ENCODE measurements at places on chromosomes 1 and 21. TPM values are rescaled to one million over a fixed set of nuclear protein-coding genes. Genes with fewer than 3 reads are reported as not detected.

OPRD1 gene
- total RNA-seq: not detected

CA14 gene
- total RNA-seq: not detected

AMPD1 gene
- not detected for total RNA-seq

GPA33 gene
- total RNA-seq: not detected

TIAM1 gene
- 20.1 TPM for total RNA-seq

SPRR2E gene
- not detected for total RNA-seq

KRTAP19-8 gene
- total RNA-seq: not detected

BEND5 gene
- 1.1 TPM for total RNA-seq

PADI1 gene
- not detected for total RNA-seq

SYT14 gene
- total RNA-seq: 0.19 TPM

GRHL3 gene
- not detected for total RNA-seq

RGSL1 gene
- total RNA-seq: not detected

CRP gene
- not detected for total RNA-seq

AMY1B gene
- total RNA-seq: not detected

NES gene
- total RNA-seq: 30.6 TPM

CXADR gene
- total RNA-seq: 4.4 TPM
